GM04503 (cell line): ENCODE measurements at places on chromosomes 6 and 20.
A peak's percentile ranks its signal among the peaks of the same experiment; 100 is the strongest.

GRCh38 chr6:137804637-137805036 lies 62.4 kb upstream of the TNFAIP3 start:
- no peak for DNase-seq

GRCh38 chr20:39258253-39258652 lies 296.1 kb downstream of the DHX35 start:
- DNase-seq: no peak

GRCh38 chr6:142702501-142703460 lies 242.2 kb downstream of the HIVEP2 start:
- no peak for DNase-seq

GRCh38 chr6:25061289-25061936 lies 125.7 kb upstream of the RIPOR2 start:
- DNase-seq: peak; percentile 78

- no peak for DNase-seq
Observed at GRCh38 chr6:54156650-54157250, 45.5 kb downstream of the MLIP start.

- DNase-seq: no peak
Observed at GRCh38 chr6:25027221-25027916, 91.6 kb upstream of the RIPOR2 start.

DNA sequence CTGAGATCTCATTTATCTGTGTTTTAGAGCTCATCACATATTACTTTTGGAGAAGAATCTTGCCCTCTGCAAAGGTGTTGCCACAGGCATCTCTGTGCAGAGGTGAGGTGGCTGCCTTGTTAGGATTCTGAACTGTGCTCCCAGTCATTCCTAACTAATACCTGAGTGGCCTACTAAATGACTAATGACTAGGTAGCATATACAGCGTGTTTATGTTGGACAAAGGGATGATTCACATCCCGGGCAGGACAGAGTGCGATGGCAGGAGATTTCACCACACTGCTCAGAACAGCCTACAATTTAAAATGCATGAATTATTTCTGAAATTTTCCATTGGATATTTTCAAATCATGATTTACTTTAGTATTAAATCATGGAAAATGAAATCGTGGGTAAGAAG lies 23.1 kb upstream of the CGA start:
- DNase-seq: no peak

- DNase-seq: no peak
Observed at GRCh38 chr20:48286601-48287000, 501.3 kb upstream of the SULF2 start.

DNA sequence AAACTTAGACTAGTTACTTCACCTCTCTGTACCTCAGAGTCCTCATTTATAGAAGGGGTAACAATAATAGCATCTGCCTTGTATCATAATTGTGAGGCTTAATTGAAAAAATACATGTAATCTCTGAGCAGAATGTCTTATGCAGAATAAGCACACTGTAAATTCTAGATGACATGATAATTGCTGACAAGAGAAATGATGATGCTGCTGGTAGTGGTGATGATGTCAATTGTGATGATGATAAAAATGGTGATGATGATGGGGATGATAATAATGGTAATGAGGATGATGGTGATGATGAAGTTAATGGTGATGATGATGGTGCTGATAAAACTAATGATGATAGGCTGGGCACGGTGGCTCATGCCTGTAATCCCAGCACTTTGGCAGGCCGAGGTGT lies 346.1 kb upstream of the CDH4 start:
- no peak for DNase-seq

DNA sequence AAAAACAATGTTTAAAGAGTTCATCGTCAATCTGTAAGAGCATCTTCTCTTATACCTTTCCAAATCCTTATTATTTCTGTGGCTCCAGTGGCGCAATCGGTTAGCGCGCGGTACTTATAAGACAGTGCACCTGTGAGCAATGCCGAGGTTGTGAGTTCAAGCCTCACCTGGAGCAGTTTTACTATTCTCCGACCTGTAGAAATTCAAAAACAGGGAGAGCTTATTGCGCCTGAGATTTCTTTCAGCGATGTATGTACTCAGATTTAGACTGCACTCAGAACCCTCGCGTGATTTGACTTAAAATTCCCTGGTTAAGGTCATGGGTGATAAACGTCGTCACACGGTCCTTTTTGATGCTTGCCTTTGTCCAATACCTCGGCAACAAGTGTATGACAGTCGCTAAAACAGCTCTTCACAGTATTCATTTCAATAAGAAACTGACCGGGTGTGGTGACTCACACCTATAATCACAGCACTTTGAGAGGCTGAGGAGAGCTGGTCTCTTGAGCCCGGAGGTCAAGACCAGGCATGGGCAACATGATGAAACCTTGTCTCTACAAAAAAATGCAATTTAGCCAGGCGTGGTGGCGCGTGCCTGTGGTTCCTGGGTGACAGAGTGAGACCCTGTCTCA lies 11.9 kb downstream of the GPX5 start:
- no peak for DNase-seq

DNA sequence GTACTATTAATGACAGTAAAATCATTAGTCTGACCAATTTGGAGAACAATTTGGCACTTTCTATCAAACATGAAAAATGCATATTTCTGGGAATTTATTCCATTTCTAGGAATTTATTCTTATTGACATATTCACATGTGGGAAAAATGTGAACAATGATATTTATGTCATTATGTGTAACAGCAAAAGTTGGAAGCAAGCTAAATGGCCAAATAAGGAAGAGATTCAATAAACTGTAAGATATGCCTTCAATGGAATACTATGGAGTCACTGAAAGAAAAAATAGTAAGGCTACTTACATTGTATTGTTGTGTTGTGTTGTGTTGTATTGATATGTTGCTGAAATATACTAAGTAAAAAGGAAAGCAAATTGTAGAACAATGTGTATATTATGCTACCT lies 100.5 kb upstream of the EDN1 start:
- DNase-seq: no peak

- no peak for DNase-seq
Observed at GRCh38 chr6:52157301-52157941, 28.8 kb upstream of the IL17A start.

- no peak for DNase-seq
Observed at GRCh38 chr20:51876313-51876940, 74.1 kb upstream of the SALL4 start.

DNA sequence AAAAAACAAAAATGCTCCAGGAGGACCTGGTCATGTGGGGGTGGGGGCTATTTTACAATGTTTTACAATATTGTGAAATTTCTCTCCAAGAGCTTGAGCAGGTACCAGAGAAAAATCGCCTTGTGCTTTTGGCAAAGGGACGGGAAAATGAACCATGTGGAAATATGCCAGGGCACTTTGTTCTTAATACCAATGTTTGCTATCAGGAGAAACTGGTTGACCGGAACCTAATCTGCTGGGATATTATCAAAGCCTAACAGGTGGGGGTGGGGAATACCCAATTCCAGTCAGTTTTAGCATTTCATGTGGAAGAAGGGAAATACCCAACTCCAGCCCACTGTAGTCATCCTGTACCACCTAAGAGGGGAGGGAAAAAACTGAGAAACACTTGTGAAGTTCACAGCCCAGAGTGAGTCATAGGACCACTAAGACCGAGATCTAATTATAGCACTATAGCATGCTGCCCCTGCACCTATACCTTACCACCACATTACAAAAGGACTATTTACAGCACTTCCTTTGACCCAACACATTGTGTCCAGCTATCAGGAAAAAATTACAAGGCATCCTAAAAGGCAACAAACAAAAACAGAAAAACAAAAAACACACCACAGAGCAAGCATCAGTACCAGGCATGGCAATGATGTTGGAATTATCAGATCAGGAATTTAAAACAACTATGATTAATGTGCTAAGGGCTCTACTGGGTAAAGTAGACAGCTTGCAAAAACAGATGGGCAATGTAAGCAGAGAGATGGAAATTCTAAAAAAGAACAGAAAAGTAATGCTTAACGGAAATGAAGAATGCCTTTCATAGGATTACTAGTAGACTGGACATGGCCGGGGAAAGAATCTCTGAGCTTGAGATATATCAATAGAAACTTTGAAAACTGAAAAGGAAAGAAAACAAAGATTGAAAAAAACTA lies 84.1 kb upstream of the POPDC3 start:
- no peak for DNase-seq

- DNase-seq: no peak
Observed at GRCh38 chr6:136087986-136088385, 162.1 kb downstream of the MTFR2 start.
